ENCODE measurements at places on chromosomes 12 and 14.

DNA sequence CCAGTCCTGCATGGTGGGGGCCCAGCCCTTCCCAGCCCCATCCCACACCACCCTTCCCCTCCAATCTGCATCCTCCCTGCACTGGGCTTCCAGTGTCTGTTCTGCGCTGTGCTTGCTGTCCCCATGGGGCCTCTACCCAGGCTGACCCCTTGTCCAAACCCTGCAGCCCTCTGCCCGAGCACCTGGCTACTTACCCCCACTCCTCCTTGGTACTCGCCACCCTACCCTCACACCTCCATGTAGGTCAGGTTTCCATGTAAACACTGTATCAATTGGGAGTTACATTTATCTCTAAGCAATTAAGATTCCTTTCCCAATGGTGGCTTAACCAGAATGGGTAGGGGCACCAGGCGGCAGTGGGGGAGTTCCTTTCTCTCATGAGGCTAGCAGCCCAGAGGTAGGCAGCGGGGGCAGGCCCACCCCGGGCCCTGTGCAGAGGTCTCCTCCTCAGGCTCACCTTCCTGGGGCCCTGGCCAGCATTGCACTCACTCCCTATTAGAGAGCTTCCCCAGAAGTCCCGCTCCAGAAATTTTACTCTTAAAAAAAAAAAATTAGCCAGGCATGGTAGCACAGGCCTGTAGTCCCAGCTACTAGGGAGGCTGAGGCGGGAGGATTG lies 76.6 kb upstream of the CCND2 start:
- no peak for DNase-seq

- no peak for DNase-seq
These were observed 155.6 kb downstream of the PAX9 start for GRCh38 chr14:36817071-36817930.

- no peak for DNase-seq
These were observed 12.5 kb upstream of the IQSEC3 start for GRCh38 chr12:53735-54730.

DNA sequence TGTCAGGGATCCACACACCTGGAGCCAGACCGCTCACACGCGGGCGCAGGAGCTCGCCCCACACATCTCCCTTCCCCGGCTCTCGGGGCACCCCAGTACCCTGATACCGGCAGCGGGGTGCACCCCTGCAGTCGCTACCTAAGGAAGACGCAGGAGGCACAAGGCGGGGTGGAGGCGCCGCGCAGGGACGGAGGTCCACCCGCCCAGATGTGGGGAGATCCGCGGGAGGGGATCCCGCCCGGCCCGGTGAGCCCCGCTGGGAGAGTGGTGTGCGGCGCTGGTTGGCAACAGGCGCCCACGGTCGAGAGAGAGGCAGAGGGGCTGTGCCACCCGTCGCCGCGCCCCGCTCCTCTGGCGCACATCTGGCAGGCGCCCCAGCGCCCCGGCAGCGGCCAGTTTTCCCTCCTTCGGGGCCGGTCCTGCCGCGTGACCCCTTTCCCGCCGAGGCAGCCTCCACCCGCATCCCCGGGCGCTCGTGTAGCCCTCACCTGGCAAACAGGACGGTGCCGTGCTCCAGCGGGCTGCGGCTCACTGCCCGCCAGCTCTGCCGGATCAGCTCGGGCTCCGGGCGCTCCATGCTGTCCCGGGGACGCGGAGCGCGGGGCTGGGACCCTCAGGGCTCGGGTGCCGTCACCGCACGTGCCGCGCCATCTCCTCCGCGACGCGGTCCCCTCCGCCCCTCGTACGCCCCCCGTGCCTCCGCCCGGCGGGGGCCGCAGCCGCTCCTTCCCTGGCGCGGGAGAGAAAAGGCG lies 469 bp downstream of the NGB start:
- DNase-seq: no peak

GRCh38 chr12:46164186-46164761 lies 104.6 kb downstream of the SLC38A1 start:
- DNase-seq: no peak

DNA sequence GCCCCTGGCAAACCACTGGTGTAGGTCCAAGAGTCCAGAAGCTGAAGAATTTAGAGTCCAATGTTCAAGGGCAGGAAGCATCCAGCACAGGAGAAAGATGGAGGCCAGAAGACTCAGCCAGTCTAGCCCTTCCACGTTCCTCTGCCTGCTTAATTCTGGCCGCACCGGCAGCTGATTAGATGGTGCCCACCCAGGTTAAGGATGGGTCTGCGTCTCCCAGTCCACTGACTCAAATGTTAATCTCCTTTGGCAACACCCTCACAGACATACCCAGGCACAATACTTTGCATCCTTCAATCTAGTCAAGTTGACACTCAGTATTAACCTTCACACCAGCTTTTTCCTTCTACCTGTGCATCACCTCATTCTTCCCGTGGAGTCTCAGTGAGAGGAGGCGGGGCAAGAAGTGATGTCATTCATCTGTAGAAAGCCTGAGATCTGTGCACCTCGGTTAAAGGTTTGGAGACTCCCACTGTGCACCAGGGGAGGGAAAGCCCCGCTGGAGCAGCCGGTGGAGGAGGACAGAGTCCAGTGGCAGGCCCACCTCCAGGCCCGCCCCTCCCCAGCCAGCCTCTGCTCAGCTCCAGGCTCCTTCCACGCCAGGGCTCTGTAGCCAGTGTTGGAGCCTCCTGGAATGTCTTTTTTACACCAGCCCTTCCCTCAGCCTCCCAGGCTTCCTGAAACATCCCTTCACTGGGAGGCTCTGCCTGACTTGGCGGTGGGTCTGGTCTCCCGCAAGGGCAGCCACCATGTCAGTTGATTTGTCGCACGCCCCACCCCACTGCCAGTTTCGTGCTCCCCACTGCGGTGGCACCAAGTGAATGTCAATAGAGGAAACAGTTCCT lies 80.1 kb upstream of the DYNC1H1 start:
- no peak for DNase-seq

GRCh38 chr12:110531741-110532333 lies 29.7 kb downstream of the RAD9B start:
- DNase-seq: no peak

DNA sequence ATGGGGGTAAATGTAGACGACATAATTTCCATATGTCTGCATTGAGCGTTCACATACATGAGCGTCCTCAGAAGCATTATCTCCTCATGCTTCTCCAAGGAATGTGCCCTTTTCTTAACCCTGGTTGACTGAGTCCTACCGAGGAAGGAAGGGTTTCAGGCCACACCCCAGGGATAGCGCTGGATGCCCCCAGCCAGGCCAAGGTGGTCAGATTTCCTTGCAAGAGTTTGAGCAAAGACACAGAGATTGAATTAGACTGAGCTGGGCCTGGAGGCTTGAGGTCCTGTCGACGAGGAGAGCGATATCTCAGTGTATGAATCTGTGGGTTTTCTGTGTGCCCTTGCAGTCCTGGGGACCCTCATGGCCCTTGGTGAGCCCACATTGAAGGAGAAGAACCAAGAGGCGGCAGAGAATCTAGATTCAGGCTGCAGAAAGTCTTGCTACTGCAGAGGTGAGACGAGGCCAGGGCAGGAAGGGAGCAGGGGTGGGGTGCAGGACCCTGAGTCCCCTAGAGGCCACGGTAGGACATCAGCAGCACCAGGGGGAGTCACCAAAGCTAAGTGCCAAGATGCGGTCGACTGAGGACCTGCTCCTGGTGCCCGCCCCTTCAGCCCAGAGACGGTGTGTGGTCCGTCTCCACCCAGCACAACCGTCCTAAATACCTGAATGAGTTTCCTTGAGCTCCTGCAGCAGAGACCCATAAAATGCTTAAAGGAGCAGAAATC lies 94.7 kb upstream of the DIO3 start:
- DNase-seq: no peak

DNA sequence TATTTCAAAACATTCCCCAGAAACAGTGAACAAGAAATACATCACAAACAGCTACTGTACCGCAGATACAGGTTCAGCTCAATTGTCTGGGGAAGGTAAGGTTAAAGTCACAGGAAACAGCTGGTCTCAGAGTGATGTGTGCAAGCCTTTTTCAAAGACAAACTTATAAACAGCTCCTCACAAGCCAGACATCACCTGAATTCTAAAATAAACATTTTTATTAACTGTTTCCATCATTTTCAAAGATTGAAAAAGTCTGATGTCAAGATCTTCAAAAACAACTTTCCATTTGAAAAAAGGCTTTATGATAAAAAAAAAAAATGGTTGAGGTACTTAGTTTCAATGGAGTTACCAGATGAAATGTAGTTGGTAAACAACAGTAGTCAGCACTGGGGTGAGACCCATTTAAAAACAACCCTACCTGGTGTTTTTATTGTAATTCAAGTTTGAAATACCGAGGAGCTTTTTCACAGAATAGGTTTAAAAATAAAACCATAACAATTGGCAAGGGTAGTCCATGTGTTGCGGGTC lies 4.0 kb downstream of the BTG1 start:
- no peak for DNase-seq

GRCh38 chr12:127819056-127819455 lies 447.9 kb upstream of the TMEM132C start:
- DNase-seq: no peak

- DNase-seq: no peak
These were observed 58.7 kb downstream of the LRCOL1 start for GRCh38 chr12:132551641-132552031.

- no peak for DNase-seq
These were observed 172.4 kb downstream of the EMP1 start for GRCh38 chr12:13368971-13369370.

DNA sequence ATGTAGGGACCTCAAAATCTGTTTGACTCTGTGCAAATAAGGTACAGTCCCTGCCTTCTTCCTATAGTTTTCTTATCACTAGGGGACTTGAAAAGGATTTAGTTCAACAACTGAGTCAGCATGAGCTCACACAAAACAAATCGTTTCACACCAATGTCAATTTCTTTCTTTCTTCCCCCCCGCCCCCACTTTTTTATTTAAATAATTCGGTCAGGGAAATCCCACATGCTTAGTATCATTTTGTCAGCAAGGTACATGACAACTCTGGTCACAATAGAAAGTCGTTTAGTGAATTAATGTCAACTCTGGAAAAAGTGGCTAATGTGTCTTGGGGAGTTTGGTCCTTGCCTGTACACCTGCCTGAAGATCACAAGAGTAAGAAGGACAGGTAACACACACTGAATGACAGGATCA lies 232.2 kb upstream of the PLEKHG7 start:
- no peak for DNase-seq

GRCh38 chr14:75753696-75754095 lies 92.7 kb downstream of the TTLL5 start:
- no peak for DNase-seq

GRCh38 chr12:76549131-76549530 lies 10.4 kb downstream of the OSBPL8 start:
- DNase-seq: no peak

DNA sequence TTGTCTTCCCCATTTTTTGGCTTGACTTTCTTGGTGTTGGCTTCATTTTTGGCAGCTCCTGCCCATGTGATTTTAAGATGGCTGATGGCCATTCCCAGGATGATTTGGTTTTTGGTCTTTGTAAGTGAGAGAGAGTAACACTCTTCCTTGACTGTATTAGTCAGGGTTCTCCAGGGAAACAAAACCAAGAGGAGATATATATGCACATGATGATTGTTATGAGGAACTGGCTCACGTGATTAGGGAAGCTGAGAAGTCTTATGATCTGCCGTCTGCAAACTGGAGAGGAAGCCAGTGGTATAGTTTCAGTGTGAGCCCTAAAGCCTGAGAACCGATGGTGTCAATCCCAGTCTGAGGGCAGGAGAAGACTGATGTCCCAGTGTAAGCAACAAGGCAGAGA lies 146.6 kb downstream of the NRXN3 start:
- no peak for DNase-seq

DNA sequence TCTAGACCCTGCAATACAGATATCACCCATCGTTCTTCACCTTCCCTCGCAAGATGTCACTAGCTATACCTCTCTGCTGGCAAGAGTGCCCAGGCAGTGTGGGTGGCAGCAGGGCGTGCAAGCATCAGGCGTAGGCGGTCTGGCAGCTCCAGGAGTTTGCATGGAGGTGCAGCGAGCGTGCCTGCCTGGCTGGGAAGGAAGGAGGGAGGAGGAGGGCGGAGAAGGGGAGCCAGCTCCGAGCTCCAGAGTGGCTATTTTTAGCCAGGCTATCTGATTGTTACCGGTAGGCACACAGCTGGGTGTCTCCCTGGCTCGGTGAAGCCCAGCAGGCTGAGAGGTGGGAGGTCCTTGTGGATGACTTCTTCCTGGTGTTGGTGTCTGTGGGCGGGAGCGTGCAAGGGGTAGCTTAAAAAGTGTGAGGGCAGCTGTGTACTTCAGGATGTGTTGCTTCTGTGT lies 6.2 kb downstream of the FOXJ2 start:
- no peak for DNase-seq
